SK-N-SH (cell line): ENCODE measurements at places on chromosomes 7 and 10. TPM values are rescaled to one million over a fixed set of nuclear protein-coding genes. Genes with fewer than 3 reads are reported as not detected.

The ABCB4 gene
- 0.18 and 0.42 TPM in 2 replicates for polyA plus RNA-seq

The PAX4 gene
- not detected in 2 replicates for polyA plus RNA-seq

The EFCAB10 gene
- polyA plus RNA-seq: 0.51 and 0.80 TPM in 2 replicates

The ARL3 gene
- 11.2 and 12.5 TPM in 2 replicates for polyA plus RNA-seq

The PDE6C gene
- polyA plus RNA-seq: not detected in 2 replicates

The AGBL3 gene
- 0.35 and 0.91 TPM in 2 replicates for polyA plus RNA-seq

The EPO gene
- polyA plus RNA-seq: not detected in 2 replicates

DNA sequence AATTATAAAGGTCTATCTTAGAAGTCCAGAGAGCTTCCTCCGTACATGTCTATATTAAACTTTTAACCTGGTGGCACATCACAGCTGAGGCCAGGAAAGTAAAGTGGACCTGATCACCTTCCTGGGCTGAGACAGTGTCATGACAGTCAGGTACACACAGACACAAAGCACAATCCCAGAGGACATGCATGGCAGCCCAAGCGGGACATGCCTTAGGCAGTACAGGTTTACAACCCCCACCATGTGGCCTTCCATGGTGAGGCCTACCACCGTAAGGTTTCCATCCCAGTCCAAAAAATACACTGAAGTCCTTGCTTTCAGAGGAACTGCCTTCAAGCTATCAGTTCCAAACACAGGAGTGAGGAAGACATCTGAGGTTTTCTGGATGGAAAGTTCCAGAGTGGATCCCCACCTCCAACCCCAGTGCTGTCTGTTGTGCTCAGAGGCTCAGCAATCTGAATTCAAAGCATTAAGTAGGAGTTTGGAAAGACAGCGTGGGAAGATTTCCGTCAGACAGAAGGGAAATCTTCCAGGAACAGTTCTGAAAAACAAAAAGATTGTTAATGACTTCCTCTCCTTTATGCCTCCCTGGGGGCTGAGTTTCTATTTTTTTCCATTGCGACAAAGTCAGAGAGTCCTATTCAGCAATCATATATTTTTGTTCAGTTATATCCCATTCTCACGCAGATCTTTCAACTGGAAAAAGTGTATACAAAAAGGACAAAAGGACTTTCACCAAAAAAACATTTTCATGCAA lies 20.1 kb downstream of the IFIT3 start:
- no peak for DNase-seq

DNA sequence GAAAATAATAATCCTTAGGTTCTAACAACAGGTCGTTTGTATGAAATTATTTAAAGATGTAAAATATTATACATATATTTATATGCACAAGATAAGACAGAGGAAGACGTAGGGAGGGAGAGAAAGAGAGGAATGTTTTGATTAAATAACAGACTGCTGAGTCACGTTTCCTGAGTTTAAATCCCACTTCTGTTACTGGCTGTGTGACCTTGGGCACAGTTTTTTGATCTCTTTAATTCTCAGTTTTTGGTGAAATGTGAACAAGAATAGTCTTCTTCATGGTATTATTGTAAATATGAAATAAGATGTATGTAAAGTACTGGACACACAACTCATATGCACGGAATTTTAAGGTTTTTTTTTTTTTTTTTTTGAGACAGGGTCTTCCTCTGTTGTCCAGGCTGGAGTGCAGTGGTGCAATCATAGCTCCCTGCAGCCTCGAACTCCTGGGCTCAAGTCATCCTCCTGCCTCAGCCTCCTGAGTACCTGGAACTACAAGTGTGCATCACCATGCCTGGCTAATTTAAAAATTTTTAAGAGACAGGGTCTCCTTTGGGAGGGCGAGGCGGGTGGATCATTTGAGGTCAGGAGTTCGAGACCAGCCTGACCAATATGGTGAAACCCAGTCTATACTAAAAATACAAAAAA lies 42.6 kb downstream of the BAMBI start:
- no peak for DNase-seq

DNA sequence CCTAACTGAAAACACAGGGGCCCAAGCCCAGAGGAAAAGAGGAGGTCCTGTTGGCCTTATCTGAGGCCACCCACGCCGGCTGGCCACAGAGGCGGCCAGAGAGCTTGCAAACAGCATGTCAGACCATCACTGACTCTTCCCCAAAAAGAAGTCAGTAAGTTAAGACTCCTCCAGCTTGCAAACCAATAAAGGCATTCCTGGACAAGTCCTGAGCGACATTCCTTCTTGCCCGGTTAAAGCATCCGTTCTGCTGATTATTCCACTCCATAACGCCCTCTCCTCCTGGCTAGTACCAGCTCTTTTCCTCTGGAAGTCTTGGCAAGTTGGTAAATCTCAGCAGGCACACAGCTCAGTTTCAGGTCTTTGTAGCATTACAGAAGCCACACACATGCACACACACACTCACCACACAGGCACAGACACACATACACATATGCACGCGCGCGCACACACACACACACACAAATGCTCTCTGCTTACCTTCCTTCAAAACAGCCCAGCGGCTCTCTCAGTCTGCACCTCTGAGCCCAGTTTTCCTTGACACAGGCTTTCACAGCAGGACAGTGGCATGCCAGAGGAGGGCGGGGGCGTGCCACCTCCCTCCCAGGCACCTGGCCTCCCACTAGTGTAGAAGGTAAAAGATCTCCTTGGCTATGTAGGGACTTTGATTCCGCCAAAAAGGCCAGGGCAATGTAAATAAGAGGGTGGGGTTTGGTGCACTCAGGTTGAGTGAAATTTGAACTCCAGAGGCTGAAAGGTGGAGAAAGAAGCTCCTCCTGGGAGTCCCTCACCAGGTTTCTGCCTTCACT lies 201.4 kb downstream of the TNS3 start:
- no peak for DNase-seq

DNA sequence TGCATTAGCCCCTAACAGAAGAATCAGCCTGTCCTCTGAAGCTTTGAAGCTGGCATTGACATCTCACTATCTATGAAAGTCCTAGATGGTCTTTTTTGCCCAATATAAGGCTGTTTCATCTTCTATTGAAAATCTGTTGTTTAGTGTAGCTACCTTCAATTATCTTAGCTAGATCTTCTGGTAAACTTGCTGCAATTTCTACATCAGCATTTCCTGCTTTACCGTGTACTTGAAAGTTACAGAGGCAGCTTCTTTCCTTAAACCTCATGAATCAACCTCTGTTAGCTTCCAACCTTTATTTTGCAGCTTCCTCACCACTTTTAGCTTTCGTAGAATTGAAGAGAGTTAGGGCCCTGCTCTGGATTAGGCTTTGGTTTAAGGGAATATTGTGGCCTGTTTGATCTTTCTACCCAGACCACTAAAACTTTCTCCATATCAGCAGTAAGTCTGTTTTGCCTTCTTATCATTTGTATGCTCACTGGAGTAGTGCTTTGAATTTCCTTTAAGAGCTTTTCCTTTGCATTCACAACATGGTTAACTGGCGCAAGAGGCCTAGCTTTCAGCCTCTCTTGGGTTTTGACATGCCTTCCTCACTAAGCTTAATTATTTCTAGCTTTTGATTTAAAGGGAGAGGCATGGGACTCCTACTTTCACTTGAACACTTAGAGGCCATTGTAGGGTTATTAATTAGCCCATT lies 32.5 kb downstream of the ARID5B start:
- DNase-seq: no peak

DNA sequence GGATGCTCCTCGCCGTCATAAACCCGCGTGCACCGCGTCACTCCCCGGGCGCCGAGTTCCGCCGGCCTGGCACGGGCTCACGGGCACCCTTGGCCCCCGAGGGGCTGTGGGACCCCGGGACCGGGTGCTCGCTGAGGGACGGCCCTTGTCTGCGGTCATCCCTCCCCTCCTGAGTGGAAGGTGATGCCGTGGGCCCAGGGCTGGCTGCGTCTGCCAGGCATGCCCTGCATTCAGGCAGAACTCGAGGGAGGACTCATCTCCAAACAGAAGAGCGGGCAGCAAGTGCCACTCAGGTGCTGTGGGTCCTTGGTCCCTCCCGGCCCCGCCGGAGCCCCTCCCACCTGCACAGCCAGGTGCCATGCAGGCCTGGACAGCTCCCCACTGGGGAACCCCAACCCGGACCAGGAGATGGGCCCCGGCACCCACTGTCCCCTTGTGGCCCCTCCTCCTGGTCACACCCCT lies 61.3 kb downstream of the UNCX start:
- no peak for DNase-seq

DNA sequence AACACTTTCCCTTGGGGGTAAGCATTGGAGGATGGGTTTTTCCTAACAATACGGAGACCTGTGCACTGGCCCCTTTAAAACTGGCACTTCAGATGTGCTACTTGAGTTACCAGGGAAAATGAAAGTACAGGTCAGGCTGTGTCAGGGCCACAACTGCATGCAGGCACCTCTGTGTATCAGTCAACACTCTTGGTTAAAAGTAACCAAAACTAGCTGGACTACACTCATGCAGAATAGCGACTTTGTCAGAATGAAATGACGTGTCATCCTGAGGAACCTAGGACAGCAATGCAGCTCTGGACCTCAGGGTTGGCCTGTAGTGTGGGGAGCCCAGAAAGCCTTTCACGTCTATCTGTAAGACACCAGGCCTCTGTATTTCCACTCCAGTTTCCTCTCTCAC lies 33.8 kb upstream of the SMKR1 start:
- no peak for DNase-seq

DNA sequence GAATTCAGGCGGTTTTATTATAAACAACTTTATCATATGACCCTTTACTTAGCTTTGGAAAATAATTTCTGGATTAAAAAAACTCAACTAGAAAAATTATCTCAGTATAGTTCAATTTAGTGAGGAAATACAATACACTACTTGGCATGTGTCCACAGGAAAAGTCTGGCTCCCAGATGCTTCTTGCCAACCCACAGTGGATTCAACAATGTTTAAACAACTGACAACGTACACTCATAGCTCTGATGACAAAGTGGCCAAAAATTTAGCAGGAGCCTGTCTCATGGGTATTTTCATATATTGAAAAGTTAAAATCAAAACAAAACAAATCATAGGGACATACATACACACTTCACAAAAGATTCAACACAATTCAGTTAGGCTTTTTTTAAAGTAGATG lies 158.8 kb downstream of the SKAP2 start:
- peak; percentile 64 for DNase-seq

GRCh38 chr10:88617772-88618300 lies 31.3 kb downstream of the LIPJ start:
- DNase-seq: peak; percentile 44

DNA sequence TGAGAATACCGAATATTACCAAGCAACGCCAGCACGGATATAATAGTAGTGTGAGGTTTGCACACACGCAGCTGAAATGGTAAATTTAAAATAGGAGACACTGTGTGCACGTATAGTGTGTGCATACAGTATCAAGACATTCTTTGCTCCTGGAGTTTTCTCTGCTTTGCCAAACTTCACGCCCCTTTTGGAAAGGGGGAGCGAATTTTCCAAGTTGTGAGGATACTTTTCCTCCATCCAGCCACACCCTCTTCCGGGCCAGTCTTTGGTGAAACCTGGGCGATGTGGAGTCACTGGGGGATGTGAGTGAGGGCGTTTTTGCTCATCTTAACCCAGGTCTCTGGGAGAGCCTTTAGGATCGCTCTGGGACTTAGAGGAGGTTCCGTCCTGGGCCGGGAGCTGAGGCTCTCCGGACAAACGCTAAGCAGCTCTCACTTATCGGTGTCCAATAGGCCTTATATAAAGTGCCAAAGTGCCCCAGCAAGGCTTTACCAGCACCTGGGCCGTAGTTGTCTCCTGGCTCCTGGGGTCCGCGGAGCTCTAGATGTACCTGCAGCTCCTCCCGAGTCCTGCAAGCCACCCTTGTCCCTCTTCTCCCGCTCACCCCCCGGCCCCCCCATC lies 160.0 kb upstream of the MKI67 start:
- no peak for DNase-seq

- DNase-seq: no peak
Measured at GRCh38 chr10:580778-581177, 108.7 kb downstream of the DIP2C start.

- DNase-seq: no peak
Measured at GRCh38 chr10:10394933-10395658, 622.6 kb upstream of the CELF2 start.

DNA sequence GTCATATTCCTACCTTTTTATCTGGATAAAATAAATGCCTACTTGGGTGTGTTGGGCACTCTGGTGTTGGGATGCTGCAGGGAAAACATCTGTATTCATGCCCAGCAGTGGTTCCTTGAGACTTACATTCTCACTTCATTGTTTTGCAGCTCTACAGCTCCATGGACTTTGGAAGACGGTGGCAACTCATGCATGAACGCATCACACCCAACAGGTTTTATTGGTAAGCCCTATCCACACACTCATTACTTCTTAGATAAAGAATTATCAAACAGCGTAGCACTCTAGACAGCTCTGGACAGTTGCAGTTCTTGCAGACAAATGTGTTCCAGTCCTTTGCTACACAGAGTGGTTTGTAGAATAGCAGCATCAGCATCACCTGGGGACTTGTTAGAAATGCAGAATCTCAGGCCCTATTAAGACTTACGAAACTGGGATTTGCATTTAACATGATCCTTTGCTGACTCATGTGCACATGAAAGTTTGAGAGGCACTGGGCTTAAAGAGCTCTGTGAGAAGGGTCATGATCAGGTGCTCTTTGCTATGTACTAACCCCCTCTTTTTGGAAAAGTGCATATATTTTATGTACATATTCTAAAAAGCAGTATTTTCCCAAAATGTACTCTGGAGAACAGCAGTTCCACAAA lies 401.9 kb downstream of the SORCS3 start:
- DNase-seq: no peak

- no peak for DNase-seq
Measured at GRCh38 chr10:117997673-117998072, 49.1 kb downstream of the RAB11FIP2 start.
